ENCODE measurements at places on chromosomes 4 and X. TPM values are rescaled to one million over a fixed set of nuclear protein-coding genes. Genes with fewer than 3 reads are reported as not detected.

SSR4 gene
- 124 TPM for total RNA-seq

- peak overlapping the region; percentile 86 for H3K27ac ChIP-seq
- H3K36me3 ChIP-seq = peaks cover 28% of the 10 kb centered on the region
- H3K27me3 ChIP-seq = no peaks in the 10 kb centered on the region
- peaks cover 35% of the 10 kb centered on the region for H3K4me1 ChIP-seq
- peak; percentile 24 for DNase-seq
- peak overlapping the region; percentile 8 for H3K4me3 ChIP-seq
Measured at GRCh38 chrX:45077748-45078424, 122.8 kb downstream of the DIPK2B start.

CPXCR1 gene
- total RNA-seq = not detected

GRCh38 chr4:56425518-56425917, 9.9 kb downstream of the PPAT start:
- no peak for DNase-seq
- no peaks in the 10 kb centered on the region for H3K27me3 ChIP-seq
- peaks cover 4% of the 10 kb centered on the region for H3K36me3 ChIP-seq

HSFX4 gene
- not detected for total RNA-seq

GRCh38 chrX:104187931-104188330, 21.7 kb downstream of the FAM199X start:
- H3K27ac ChIP-seq = no peak overlapping the region
- H3K4me3 ChIP-seq = no peak overlapping the region
- H3K4me1 ChIP-seq = peaks cover 12% of the 10 kb centered on the region
- DNase-seq = no peak

DNA sequence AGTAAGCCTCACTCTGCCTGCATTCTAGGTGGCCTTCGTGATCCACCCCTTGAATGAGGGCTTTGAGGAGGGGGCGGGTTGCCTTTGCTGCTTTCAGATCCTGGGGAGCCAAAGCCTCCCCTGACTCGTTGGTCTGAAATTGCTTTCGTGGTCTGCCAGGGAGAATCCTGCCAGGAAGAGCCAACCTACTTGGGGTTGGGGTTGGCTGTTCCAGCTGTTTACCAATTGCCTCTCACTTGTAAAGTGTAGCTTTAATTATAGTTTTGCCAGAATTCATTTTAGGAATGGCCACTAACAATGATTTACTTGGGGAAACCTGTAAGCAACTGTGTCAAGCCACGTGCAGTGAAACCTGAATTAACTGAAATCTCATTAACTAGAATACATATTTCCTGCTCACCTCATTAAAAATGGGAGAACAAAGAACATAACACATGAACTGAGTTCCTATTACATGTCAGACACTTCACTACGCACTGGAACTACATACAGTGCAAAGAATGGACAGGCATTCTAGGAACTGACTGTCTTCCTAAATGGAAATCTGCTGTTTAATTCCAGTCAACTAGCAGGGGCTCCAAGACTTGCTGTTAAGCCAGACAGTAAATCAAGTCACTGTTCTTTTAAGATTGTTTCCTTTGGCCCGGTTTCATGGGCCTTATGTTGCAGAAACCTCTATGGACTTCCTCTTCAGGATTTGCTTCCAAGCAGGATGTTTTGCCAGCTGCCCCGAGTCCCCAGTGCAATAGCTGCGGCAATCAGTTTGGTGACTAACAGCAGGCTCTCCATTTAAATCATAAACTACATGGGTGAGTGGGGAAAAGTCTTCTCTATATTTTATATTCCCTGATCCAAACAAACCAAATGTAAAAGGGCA, 16.4 kb upstream of the NKRF start:
- H3K36me3 ChIP-seq = peaks cover 10% of the 10 kb centered on the region
- H3K27ac ChIP-seq = peak overlapping the region; percentile 31
- no peak overlapping the region for H3K4me3 ChIP-seq

GRCh38 chr4:114229706-114230105, 250.3 kb upstream of the ARSJ start:
- H3K4me3 ChIP-seq = no peak overlapping the region
- H3K4me1 ChIP-seq = no peaks in the 10 kb centered on the region
- H3K27ac ChIP-seq = no peak overlapping the region

DNA sequence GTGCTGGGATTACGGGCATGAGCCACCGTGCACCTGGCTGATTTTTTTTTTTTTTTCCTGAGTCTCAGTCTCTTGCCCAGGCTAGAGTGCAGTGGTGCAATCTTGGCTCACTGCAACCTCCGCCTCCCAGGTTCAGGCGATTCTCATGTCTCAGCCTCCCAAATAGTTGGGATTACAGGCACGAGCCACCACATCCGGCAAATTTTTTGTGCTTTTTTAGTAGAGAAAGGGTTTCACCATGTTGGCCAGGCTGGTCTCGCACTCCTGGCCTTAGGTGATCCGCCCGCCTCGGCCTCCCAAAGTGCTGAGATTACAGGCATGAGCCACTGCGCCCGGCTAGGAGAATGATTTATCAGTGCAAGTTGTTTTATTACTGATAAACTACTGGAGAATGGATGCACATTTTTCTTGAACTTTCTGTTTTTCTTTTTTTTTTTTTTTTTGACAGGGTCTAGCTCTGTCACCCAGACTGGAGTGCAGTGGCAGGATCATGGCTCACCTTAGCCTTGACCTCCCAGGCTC, 39.7 kb upstream of the DHRSX start:
- DNase-seq = no peak
- peaks cover 4% of the 10 kb centered on the region for H3K27me3 ChIP-seq
- H3K36me3 ChIP-seq = no peaks in the 10 kb centered on the region

DNA sequence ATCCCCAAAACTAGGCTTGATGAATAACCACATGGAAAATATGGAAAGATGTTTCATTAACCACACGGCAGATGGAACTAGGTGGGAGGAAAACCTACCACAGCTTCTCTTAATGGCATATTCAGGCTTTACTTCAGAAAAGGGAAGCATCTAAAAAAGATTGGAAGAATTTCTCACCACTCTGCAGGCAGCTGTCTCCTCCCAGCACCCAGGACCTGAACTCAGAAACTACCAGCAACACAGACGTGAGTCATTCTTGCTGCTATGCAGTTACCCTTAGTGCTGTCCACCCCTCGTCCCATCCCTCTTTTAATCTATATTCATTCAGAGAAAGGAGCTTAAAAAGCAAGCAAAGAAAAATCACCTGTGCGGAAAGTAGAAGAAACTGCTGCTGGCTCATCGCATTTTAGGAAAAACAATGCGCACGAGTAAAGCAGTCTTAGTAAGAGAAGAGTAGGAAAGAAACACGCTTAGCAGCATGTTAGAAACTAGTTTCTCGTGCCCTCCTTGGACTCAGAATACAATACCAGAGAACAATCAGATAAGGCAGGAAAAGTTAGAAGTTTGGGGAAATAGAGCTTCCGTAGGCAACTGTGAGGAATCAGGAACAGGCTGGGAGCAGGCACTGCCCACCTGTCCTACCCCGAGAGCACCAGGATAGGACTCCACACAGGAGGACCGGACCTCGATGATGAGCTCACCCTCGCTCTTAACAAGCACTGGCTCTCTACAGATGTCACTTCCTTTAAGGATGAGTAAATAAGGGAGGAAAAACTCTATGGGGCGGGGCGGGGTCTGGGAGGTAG, 48.1 kb upstream of the ENPP6 start:
- H3K4me3 ChIP-seq = peak overlapping the region; percentile 58
- H3K27ac ChIP-seq = peak overlapping the region; percentile 64
- DNase-seq = peak; percentile 49
- peaks cover 62% of the 10 kb centered on the region for H3K4me1 ChIP-seq
- H3K27me3 ChIP-seq = no peaks in the 10 kb centered on the region
- no peaks in the 10 kb centered on the region for H3K36me3 ChIP-seq

GRCh38 chr4:185437809-185438208, 12.0 kb upstream of the UFSP2 start:
- H3K4me3 ChIP-seq = no peak overlapping the region
- H3K4me1 ChIP-seq = no peaks in the 10 kb centered on the region
- H3K36me3 ChIP-seq = no peaks in the 10 kb centered on the region
- no peak overlapping the region for H3K27ac ChIP-seq
- H3K27me3 ChIP-seq = peaks cover 1% of the 10 kb centered on the region
- no peak for DNase-seq

- H3K4me3 ChIP-seq = no peak overlapping the region
- H3K4me1 ChIP-seq = peaks cover 21% of the 10 kb centered on the region
- no peak for DNase-seq
- peaks cover 10% of the 10 kb centered on the region for H3K36me3 ChIP-seq
- no peak overlapping the region for H3K27ac ChIP-seq
Measured at GRCh38 chr4:101127176-101127790, 220.0 kb downstream of the PPP3CA start.

GRCh38 chr4:108779958-108780357, 17.1 kb upstream of the ETNPPL start:
- no peaks in the 10 kb centered on the region for H3K4me1 ChIP-seq
- DNase-seq = no peak
- no peak overlapping the region for H3K4me3 ChIP-seq
- no peaks in the 10 kb centered on the region for H3K36me3 ChIP-seq

MAGEA6 gene
- total RNA-seq = not detected

DNA sequence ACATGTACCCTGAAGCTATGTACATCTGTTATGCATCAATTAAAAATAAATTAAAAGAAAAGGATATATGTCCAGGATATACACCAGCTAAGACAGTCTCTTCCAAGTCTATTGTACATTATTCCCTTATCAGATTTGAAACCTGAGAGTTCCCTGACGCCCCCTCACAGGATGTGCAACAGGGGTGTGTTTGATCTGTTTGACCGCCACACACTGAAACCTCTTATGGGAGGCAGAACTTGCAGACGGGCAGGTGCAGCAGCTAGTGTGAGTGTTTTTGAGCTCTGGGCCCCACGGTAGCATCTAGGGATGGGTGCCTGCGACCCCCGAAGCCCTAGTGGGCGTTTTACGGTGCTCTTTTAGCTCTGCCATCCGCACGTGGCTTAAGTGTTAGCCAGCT, 4.7 kb downstream of the XG start:
- no peaks in the 10 kb centered on the region for H3K36me3 ChIP-seq
- no peak overlapping the region for H3K4me3 ChIP-seq
- H3K4me1 ChIP-seq = no peaks in the 10 kb centered on the region
- no peak overlapping the region for H3K27ac ChIP-seq
- peaks cover 2% of the 10 kb centered on the region for H3K27me3 ChIP-seq

DNA sequence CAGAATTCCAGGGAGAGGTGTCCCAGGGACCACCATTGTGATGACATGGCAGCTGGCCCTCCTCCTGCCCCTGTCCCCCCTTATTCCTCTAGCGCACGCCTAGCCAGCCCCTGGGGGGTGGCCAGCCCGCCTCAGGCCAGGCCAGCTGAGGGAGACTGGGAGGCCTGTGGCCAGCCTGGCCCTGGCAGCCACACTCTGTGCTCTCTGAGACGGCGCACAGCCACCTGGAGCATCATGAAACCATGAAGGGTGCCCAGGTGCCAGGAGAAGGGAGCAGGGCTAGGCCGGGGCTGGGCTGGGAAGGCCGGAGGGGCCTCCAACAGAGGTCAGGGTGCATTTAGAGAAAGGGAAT, 14.4 kb upstream of the DUSP9 start:
- H3K27ac ChIP-seq = no peak overlapping the region
- H3K4me3 ChIP-seq = no peak overlapping the region
- DNase-seq = no peak
- H3K36me3 ChIP-seq = no peaks in the 10 kb centered on the region
- no peaks in the 10 kb centered on the region for H3K4me1 ChIP-seq

TLR2 gene
- total RNA-seq = 1.3 TPM

PDE5A gene
- 0.47 TPM for total RNA-seq

RAB40AL gene
- not detected for total RNA-seq

GAGE13 gene
- not detected for total RNA-seq

RPS6KA6 gene
- total RNA-seq = 0.09 TPM

DNA sequence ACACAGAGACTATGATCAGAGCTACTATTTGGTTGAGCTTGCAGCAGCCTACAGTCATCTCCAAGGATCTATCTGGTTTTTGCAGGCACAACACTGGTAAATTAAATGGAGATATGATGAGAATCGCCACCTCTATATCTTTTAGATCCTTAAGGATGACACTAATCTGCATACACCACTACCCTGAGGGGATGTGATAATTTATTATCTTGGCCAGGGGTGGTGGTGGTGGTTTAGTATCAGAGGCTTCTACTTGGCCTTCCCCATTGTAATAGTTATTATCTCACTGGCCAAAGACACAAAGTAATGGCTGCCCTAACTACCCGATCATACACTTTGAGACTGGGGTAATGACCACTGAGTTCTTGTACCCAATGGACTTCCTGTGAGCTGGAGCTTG, 21.2 kb downstream of the CCDC160 start:
- H3K36me3 ChIP-seq = no peaks in the 10 kb centered on the region
- H3K27me3 ChIP-seq = no peaks in the 10 kb centered on the region
- H3K4me1 ChIP-seq = no peaks in the 10 kb centered on the region
- H3K4me3 ChIP-seq = no peak overlapping the region

- no peaks in the 10 kb centered on the region for H3K36me3 ChIP-seq
- no peak within 1 kb of the TSS for H3K4me3 ChIP-seq
- H3K4me1 ChIP-seq = no peaks in the 10 kb centered on the region
- DNase-seq = no peak
- no peaks in the 10 kb centered on the region for H3K27me3 ChIP-seq
- no peak within 1 kb of the TSS for H3K27ac ChIP-seq
Measured at GRCh38 chrX:49695276-49696180, at the start of gene PAGE1. Gene PAGE1, minus strand, starts transcription at chrX:49695984. Its CDS starts 1,214 bp downstream, at chrX:49694770.

PWWP3B gene
- total RNA-seq = not detected

DNA sequence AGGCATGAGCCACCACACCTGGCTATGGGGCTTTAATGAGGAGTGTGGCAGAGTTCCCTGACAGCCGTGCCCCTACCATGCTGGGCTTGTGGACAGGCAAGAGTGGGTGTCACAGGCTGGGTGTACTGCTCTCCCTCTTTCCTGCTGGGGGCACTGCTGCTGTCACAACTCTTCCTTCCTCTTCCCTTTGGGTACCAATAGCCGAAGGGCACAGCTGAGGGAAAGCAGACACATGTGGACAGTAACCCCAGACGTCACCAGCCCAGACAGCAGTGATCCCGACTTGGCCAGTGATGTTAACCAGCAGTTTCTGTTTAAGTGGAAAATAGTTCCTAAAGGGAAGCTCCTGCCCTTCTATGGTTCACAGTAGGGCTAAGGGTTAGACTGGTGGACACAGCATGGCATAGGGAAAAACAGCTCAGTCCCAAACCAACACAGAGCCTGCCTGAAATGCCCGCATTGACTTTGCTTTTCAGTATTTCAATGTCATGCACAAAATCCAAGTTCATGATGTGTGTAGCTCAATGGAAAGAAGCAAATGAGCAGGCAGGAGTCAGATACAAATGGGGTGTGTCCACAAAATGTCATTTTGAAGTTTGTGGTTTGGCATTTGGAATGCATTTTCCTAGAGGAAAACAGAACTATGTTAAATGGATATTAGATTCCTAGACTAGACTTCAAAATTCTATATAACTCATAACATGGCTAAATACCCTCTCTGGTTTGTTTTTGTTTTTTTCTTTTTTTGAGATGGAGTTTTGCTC, 24.9 kb upstream of the DDX3X start:
- H3K4me1 ChIP-seq = peaks cover 2% of the 10 kb centered on the region
- no peak overlapping the region for H3K4me3 ChIP-seq
- DNase-seq = no peak
- no peak overlapping the region for H3K27ac ChIP-seq
- no peaks in the 10 kb centered on the region for H3K36me3 ChIP-seq

- no peaks in the 10 kb centered on the region for H3K27me3 ChIP-seq
- peaks cover 36% of the 10 kb centered on the region for H3K4me1 ChIP-seq
- no peak for DNase-seq
- H3K4me3 ChIP-seq = no peak overlapping the region
- peaks cover 45% of the 10 kb centered on the region for H3K36me3 ChIP-seq
Measured at GRCh38 chrX:13721371-13721770, 13.0 kb downstream of the TRAPPC2 start.

- DNase-seq = no peak
- peaks cover 12% of the 10 kb centered on the region for H3K36me3 ChIP-seq
- no peak overlapping the region for H3K4me3 ChIP-seq
- peaks cover 16% of the 10 kb centered on the region for H3K4me1 ChIP-seq
- H3K27ac ChIP-seq = no peak overlapping the region
Measured at GRCh38 chr4:145183023-145183422, 2.6 kb upstream of the OTUD4 start.

- no peak overlapping the region for H3K4me3 ChIP-seq
- H3K27ac ChIP-seq = no peak overlapping the region
- H3K36me3 ChIP-seq = peaks cover 21% of the 10 kb centered on the region
Measured at GRCh38 chrX:24846550-24847150, 152.9 kb downstream of the POLA1 start.

NXF2B gene
- total RNA-seq = not detected
